ENCODE measurements at places on chromosomes 7 and 10.

GRCh38 chr7:156021471-156021870 lies 209.2 kb upstream of the SHH start:
- DNase-seq, result no peak

- no peak for DNase-seq
Observed at GRCh38 chr7:80135309-80136104, 876 bp downstream of the GNAI1 start.

DNA sequence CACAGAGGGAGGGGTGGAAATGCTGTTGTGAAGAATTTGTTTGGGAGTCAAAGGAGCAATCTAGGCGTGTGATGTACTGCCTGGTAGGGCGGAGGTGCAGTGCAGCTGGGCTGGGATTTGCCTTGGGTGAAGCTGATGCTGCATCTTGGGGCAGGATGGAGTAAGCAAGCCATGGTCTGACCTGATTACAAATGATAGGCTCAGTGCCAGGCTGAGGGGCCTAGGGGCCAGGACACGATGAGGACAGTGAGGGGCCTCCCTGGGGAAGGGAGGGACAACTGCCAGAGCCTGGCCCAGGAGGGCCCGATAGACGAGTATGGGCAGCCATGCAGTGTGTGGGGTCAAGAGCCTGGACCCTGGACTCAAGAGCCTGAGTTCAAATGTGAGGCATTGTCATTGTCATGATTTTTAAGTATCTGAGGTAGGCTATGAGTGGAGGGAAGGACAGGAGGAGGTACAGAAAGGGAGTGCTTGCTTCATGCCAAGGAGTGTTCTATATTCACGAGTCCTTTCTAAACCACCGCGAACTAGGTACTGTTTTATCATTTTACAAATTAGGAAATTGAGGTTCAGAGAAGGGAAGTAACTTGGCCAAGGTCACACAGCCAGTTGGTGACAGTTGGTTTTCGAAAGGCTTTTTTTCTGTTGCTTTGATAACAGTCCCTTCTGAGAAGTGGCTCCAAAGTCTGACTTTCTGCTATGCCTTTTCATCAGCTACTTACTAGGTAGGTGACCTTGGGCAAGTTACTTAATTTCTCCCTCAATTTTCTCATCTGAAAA lies 29.7 kb downstream of the HIF1AN start:
- DNase-seq, result no peak

- DNase-seq, result no peak
Observed at GRCh38 chr10:55800602-55801352, 560.3 kb downstream of the ZWINT start.

DNA sequence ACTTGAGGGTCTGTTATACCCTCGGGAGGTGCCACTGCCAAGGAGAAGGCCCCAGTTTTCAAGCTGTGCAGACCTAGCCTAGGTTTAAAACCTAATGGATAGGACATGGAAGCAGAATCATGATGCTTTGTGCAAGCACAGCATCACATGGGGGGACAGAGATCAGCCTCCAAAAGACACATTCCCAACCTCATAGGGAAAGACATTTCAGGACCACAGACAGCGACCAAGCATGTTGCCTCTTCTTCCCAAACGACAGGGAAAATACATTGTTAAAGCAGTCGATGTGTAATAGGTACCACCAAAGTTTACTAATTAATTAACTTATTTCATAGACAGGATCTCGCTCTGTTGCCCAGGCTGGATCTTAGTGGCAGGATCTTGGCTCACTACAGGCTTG lies 573.9 kb downstream of the TCERG1L start:
- no peak for DNase-seq

DNA sequence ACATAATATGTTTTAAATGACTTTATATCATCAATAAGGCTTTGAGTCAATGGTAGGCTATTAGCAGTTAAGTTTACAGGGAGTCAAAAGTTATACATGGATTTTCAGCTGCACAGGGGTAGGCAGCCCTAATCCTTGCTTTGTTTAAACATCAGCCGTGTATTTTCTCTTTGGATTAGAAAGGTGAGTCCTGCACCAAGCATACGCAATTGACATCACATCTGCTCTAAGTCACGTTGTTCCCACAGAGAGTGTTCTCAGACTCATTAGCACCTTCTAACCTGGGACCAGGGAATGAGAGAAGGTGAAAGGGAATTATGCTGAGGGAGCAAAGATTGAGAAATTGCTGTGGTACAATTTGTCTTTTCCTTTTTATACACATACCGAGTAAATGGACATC lies 148.6 kb upstream of the ZNF804B start:
- DNase-seq, result no peak

GRCh38 chr10:30550967-30551815 lies 78.4 kb downstream of the LYZL2 start:
- no peak for DNase-seq

DNA sequence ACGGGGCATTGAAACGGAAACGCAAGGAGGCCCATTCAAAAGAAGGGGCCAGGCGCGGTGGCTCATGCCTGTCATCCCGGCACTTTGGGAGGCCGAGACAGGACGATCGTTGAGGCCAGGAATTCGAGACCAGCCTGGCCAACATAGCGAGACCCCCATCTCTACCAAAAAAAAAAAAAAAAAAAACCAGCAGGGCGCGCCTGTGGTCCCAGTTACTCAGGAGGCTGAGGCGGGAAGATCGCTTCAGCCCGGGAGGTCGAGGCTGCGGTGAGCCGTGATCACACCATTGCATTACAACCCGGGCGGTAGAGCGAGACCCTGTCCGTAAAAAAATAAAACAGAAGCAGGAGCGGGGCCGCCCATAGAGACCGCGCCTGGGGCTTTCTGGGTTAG lies 396 bp downstream of the PSMG3 start:
- DNase-seq, result no peak

DNA sequence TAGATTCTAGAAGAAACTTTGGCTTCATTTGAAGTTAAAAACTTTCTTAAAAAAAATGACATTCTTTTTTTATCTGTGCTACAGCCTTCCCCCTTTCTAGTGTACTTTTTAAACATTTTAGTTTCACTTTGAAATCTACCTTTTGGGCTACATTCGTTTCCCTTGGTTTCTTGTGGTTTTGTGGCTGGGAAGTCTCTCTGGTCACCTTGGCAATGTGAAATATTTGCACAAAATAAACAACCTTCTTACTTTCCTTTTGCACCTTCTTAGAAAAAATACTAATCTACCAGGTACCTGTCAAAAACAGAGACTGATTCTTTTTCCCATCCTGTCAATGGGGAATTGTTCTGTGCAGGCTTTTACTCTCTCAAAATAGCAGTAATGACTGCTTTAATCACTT lies 350.2 kb downstream of the GATA3 start:
- no peak for DNase-seq

GRCh38 chr10:114519756-114520293 lies 115.5 kb upstream of the AFAP1L2 start:
- no peak for DNase-seq

DNA sequence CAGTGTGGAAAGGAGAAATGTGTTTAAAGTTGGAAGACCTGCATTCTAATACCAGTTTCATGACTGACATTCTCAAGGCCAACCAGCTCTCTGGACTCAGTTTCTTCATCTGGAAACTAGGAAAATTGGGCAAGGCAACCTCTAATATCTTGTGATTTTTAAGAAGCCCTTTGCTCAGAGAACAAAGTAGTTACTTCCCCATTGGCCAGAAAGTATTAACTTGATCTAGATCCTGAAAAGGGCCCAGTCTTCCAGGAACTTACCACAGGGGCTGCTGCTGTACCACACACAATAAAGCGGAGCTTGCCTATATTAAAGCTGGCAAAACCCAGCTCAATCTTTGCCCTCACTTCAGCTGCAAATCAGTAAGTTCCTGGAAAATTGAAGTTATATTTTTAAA lies 155.6 kb upstream of the ADO start:
- no peak for DNase-seq

- DNase-seq, result no peak
Observed at GRCh38 chr10:50419091-50419490, 167.8 kb upstream of the ASAH2 start.

DNA sequence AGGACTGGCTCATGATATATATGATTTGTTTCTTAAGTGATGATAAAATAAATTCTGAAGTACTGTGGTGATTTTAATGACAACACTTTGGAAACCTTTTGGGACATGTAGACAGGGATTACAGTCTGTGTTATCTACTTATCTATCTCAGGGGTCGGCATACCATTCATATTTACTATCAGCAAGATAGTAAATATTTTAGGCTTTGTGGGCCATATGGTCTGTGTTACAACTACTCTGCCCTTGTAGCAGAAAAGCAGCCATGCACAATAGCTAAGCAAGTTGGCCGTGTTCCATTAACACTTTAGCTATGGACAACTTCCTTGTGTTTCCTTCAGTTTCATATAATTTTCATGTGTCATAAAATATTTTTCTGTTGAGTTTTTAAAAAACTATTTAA lies 97.8 kb upstream of the PRPS1L1 start:
- DNase-seq, result no peak

DNA sequence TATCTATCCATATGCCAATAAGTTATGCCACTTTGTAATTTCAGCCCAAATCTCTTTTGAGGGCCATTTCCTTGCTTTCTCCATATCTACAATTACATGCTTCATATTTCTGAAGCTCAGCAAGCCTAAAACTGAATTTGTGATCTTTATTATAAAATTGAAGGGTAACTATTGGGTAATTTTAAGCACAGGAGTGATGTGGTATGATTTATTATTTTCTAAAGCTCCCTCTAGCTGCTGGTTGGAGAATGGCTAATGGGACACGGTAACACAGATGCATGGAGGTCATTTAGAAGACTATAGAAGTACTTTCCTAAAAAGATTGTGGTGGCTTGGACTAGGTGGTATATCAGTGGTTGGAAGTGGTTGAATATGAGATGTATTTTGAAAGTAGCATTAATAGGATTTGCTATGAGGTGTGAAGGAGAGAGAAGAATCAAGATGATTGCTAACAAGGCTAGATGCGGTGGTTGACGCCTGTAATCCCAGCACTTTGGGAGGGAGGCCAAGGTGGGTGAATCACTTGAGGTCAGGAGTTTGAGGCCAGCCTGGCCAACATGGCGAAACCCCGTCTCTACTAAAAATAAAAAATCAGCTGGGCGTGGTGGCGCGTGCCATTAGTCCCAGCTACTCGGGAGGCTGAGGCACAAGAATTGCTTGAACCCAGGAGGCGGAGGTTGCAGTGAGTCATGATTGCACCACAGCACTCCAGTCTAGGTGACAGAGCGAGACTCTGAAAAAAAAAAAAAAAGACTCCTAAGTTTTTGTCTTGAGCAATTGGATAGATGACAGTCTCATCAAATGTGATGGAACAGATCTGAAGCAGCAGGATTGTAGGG lies 13.9 kb downstream of the KLHDC10 start:
- DNase-seq, result no peak

DNA sequence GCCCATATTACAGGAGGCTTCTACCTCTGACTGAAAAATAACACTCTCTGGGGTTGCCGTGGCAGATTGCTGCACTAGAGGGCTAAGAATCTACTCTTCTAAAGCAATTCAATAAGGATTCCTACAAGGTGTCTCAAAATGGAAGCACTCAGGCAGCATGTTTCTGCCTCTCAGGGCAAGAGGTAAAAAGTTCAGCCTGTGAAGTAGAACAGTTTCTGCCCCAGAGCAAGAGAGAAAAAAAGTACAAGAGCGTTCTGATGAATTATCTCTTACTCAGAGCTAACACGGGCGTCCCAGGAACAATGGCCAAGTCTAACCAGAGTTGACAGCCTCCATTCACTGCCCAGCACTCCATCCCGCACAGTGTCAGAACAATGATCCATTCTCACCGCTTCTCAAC lies 71.3 kb upstream of the TES start:
- no peak for DNase-seq

DNA sequence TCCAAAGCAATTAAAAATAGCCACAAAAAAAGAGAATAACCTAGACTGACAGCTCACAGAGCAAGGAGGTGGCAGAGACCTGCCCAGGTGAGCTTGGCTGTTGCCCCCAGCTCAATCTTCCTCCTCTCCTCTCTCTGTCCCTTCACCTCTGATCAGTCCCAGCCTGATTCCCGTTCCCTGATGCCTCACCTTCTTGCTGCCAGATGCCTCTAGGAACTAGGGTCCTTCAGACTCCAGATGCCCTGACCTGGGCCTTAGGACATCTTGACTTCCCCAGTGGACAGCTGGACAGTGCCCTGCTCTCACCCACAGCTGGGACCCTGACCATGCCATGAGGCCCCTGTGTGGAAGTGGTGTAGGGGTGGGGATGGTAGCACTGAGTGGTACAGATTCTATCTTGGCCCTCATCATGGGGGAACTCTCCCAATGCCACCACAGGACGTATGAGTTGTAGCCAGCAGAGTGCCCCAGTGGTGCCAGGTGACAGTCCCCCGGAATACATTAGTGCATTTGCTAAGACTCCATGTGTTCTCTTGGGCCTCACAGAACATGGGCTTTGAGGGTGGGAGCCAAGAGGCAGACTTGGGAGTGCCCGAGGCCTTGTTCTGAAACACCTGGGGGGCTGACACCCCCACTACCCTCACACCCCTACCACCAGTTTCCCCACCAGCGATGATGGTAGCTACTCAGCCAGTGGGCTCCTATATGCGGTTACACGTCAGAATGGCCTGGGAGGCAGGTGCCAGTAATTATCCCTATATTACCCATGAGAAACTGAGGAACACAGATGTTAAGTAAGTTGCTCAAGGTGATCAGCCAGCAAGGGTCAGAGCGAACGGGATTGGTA lies 2.0 kb downstream of the DEPP1 start:
- DNase-seq, result no peak

DNA sequence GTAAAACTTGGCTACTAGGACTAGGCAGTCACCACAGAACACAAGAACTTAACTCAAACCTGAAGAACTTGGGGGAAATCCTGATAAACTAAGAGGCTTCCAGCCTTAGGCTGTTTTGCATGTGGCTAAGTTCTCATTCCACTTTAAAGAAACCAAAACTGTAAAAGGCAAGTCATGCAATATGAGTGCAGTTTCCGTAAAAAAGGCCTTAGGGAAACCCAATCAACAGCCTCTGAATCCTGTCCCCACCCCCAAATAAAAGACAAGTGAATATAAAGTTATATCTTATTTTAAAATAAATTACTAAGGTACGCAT lies 95.1 kb downstream of the USP6NL start:
- DNase-seq, result no peak

DNA sequence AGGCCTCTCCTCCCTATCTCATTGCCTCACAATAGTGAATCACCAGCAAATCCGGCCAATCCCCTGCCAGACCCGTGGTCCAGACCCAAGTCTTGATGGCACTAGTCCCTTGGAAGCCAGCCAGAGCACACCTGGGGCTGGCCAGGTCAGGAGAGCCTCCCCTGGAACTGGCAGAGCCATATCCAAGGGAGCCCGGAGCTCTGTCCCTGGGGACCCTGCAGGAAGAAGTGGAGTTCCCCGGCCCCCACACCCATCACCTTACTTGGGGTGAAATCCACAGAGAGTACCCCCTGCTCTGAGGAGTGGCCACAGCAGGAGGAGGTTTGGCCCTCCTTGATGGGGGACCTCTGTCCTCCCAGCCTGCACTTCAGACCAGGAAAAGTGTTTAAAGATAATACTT lies 122.5 kb downstream of the HECW1 start:
- no peak for DNase-seq

- no peak for DNase-seq
Observed at GRCh38 chr10:92692697-92693533, 3.2 kb downstream of the HHEX start.

- DNase-seq, result no peak
Observed at GRCh38 chr10:74967911-74968666, 141.7 kb downstream of the KAT6B start.

- no peak for DNase-seq
Observed at GRCh38 chr10:103284170-103284569, 7.2 kb downstream of the INA start.

- no peak for DNase-seq
Observed at GRCh38 chr10:86363833-86364490, 2.6 kb downstream of the GRID1 start.

- no peak for DNase-seq
Observed at GRCh38 chr7:148079206-148080080, 511.1 kb upstream of the C7orf33 start.
